Fibroblast of mammary gland (primary cell): ENCODE measurements at places on chromosomes 16 and 17.

DNA sequence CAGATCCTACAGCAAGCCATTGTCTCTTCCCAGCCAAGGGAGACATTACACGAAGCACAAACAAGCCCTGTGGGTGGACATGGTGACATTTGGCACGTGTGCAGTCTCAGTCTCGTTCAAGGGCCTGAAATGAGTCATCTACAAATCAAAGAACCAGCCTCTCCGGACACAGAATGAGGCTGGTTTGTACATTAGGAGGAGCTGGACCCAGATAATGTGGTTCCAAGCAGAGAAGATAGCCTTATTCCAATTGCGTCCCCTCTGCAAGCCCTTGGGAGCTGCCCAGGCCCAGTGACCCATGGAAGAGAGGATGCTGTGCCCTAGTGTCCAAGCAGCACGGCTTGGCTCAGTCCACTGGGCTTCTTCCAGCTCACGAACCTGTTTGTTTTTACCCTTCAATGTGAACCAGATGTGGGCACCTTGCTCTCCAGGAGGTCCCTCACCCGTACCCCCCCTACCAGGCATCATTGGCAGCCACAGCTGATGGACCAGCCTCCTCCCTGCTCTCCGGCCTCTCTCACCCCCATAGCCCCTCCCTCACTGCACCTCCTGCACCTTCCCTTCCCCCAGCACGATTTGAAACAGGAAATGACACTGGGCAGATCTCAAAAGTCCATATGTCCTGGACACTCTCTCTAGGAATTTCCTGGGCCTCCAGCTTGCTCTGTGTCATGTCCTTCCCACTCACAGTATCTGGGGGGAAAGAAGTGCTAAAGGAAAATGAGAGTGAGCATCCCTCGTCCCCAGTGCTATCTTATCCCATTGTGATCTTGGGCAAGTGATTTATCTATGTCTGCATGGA, 26.2 kb downstream of the KPNA2 start:
- peak; percentile 49 for DNase-seq

DNA sequence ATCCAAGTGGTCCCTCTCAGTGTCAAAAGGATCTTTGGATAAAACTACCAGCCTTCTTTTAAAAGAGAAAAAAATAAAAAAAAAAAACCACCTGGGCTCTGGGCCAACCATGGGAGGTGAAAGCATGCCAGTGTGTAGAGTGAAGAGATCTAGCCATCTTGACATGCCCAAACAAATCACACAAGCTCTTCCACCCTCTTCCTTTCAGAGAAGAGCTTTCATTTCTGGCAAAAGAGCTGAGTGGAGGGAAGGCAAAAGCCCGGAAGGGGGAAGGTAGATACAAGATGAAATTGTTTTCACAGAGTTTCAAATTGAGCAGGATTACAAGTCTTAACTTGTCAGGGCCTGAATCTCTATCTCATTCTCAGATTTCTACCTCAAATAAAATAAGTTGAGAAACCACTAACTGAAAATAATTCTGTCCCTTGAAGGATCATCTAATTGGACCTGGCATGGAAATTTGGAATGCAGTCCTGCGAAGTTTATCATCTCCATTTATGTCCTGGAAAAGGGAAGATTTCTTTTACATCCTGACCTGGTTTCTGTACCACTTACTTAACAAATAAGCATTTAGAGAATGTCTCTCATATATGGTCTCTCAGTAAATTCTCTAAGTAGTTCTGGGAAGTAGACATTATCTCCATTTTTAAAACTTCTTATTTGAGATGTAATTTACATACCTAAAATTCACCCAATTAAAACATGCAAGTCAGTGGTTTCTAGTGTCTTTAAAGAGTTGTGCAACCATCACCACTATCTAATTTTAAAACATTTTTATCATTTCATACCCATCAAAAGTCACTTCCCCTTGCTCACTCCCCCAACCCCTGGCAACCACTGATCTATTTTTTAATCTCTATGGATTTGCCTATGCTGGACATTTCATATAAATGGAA, 93.7 kb downstream of the TANGO6 start:
- DNase-seq = peak; percentile 8

DNA sequence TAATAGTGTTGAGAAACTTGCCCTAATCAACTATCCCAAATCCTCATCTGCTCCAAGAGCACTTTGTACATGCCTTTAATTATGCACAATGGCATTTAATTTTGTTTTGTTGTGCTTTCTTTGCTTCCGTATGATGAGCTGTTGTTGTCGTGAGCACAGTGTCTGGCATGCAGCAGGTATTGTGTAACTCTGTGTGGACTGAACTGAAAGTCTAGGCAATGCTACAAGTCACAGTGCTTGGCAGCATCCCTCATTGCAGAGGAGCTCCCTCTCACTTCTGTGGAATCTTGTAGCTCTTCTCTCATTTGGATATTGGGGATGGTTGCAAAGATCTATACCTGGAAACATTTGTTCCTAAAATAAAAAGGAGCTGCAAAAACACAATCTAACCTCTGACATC, 502.2 kb upstream of the CA10 start:
- DNase-seq = no peak

DNA sequence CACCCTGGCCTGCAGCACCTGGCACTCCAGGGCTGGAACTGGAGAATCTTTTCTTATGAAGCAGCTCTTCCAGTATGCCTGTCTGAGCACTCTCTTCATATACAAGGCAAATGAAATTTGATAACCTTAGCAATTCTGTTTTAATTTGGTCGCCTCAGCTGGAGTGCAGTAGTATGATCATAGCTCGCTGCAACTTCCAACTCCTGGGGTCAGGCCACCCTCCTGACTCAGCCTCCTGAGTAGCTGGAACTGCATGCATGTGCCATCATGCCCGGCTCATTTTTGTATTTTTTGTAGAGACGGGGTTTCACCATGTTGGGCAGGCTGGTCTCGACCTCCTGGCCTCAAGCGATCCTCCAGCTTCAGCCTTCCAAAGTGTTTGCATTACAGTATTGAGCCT, 140.8 kb upstream of the CHMP6 start:
- no peak for DNase-seq

GRCh38 chr17:50214976-50215760, 13.7 kb upstream of the COL1A1 start:
- DNase-seq = peak; percentile 29

DNA sequence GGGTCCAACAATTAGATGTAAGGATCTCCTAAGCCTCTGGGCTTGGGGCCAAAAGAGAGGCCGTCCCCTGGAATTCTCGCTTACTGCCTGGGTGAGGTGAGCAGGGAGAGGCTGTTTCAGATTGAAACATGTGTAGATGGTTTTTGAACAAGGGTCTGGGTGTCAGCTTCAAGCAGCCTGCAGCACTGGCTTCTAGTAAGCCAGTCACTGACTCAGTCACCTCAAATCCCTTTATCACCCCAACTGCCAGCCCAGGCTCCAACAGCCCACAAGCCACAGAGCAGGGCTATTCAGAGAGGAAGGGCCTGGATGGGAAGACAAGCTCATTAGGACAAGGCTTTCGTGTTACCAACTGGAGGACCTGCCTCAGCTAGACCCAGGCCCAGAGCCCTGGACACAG, 180.2 kb downstream of the CCT6B start:
- DNase-seq = no peak

DNA sequence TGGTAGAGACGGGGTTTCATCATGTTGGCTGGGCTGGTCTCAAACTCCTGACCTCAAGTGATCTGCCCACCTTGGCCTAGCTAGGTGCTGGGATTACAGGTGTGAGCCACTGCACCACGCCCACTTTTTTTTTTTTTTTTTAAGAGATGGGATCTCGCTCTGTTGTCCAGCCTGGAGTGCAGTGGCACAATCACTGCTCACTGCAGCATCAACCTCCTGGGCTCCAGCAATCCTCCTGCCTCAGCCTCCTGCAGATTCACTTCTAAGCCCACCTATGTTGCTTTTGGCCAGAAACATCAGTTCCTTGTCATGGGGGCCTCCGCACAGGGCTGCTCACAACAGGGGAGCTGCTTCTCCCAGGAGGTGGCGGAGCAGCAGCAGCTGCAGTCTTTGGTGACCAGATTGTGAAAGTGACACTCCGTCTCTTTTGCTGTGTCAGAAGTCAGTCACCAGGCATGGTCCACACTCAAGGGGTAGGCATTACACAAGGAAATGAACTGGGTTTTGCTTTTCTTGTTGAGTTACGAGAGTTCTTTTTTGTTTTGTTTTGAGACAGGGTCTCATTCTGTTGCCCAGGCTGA, 4.5 kb upstream of the NME4 start:
- DNase-seq = no peak

GRCh38 chr17:5413682-5414081, 5.8 kb downstream of the NUP88 start:
- peak; percentile 96 for DNase-seq

DNA sequence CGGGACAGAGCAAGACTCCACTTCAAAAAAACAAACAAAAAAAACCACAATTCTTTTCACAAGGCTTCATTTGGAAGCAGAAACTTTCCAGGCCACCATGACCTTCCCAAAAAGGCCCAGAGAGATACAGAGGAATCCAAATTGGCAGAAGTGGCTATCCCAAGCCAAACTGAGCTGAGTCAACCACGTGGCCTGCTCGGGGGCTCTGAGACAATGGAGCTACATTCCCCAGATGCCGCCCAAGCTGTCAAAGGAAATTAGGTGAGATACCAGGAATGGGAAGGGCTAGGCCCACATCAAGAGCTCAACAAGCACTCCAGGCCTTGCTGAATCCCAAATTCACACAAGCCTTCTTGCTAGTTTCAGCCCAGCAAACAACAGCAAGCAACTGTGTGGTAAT, 5.7 kb upstream of the EXOSC6 start:
- no peak for DNase-seq

DNA sequence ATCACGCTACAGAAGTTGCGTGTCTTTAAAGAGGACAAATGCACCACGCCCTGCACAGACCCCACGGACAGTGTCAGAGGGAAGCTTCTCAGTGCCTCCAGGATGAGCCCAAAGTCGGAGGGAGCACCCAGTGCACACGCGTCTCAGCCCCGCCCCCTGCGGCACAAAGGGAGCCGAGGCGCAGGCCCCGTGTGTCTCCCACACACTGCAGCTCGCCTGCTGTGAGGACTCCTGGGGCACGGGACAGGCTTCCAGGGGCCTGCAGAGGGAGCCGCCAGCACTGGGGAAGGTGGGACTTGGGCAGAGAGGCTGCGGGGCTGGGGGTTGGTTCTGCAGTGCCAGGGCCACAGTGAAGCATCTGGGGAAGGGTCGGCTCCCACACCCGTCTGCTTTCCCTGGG, 77.4 kb downstream of the LMF1 start:
- no peak for DNase-seq

DNA sequence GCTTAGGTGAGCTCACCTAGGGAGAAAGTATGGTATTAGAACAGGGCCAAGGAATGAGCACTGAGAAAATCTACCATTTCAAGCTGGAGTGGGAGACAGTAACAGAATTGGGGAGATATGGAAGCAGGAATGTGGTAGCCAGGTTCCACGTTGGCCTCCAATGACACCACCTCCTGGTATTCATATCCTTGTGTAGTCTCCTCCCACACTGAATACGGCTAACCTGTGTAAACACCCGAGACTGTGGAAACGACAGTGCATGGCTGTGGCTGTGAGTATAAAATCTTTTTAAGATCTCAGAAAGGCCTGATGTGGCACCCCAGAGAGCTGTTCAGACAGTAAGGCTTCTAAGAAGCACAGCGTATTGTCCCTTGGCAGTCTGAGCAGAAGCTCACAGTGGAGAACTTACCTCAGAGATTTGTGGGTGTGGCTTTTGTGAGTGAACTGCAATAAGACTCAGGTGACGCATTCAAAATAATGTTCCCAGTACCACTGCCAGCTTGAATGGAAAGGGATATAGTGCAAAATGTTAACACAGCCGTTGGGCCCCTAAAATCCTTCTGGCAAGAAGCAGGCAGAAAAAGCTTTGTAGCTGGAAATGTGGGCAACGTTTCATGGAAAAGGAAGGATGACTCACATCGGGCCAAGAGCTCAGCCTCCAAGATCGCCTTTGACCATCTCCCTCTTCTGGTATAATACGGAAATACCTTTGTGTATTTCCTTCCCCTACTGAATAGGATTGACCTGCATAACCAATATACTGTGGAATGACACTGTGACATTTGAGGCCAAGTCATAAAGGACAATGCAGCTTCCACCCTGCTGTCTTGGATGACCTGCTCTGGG, 14.4 kb downstream of the SDR42E1 start:
- peak; percentile 52 for DNase-seq

- peak; percentile 56 for DNase-seq
Observed at GRCh38 chr17:9402590-9403199, 172.9 kb downstream of the STX8 start.

- DNase-seq = no peak
Observed at GRCh38 chr16:2896480-2897010, 13.5 kb downstream of the FLYWCH2 start.

DNA sequence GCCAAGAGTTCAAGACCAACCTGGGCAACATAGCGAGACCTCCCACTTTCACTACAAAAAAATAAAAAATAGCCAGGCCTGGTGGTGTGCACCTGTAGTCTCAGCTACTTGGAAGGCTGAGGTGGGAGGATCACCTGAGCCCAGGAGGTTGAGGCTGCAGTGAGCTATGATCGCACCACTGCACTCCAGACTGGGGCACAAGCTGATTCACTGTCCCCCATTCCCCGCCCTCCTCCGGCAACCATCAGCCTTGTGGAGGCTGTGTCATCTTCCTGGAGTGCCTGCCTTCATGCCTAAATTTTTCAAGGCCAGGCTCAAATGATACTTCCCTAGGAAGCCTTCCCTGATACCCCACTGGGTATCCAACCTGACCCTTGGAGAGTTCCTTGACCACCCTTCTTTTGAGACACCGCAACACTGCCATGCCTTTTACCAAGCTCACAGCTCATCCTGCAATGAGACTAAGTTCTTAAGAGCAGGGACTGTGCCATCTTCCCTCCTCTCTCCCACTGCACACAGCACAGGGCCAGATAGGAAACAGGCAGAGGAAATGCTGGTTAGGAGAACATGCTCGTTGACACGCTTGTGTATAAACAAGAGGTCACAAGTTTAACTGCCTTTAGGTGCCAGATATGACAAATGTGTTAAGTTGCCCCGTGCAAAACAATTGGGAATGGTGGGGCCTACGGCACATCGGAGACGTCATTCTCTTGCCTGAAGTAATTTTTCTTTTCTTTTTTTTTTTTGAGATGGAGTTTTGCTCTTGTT, 3.9 kb upstream of the SRCAP start:
- no peak for DNase-seq
